CD8-positive, alpha-beta memory T cell (primary cell): ENCODE measurements at places on chromosomes 12 and 14.

- DNase-seq, result no peak
Observed at GRCh38 chr12:74514098-74514872, 23.4 kb upstream of the ATXN7L3B start.

- no peak for DNase-seq
Observed at GRCh38 chr14:64966976-64967375, 5.2 kb downstream of the RAB15 start.

- no peak for DNase-seq
Observed at GRCh38 chr12:2171672-2172426, 119.1 kb downstream of the CACNA1C start.

DNA sequence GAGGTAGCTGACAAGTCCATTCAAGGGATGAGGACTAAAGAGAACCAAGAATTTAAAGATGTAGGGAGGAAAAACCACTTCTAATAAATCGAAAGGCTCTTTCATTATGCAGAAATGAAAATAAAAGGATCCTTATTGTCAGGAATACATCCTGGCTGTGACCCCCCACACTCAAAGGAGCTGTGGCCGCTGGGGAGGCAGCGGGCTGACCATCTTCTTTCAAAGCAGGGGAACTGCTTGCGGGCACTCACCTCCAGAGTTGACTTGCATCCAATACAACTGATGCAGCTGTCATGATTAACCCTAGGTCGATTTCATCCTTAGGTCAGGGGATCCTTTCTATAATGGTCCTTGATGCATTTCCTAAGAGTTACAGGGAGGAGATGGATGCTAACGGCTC, 35.3 kb downstream of the TRAFD1 start:
- DNase-seq, result no peak

DNA sequence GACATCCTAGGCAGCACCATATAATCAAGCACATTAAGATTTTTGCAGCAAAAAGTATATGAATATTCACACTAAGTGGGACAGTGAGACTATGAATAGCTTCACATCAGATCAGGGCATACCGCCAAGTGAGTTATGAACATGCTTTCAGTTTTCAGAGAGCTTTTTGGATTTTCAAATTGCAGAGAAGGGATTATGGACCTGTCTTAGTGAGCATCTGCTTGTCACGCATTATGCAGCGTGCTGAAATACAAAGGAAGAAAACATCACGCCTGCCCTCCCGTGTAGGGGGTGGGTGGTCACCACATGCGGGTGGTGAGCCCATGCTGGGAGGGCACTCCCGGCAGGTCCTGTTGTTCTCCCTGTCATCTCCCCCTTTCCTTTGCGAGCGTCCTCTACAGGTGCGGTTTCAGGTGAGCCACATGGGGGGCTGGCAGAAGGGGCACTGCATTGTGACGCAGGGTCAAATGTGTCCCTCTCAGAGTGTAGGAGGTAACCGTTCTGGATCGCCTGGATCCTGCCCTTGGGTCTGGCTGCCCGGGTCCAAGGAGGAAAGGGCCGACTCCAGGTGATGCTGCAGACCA, 42.6 kb downstream of the TRAF3 start:
- DNase-seq, result no peak

GRCh38 chr12:50520416-50521207, 15.8 kb downstream of the DIP2B start:
- no peak for DNase-seq

- no peak for DNase-seq
Observed at GRCh38 chr12:81231574-81232368, 153.9 kb downstream of the ACSS3 start.

GRCh38 chr12:96034621-96035282, 635 bp downstream of the LTA4H start:
- DNase-seq, result peak; percentile 3
